ENCODE measurements at places on chromosomes 11 and 22.

- DNase-seq, result no peak
Measured at GRCh38 chr11:130202009-130202817, 42.6 kb downstream of the ST14 start.

GRCh38 chr22:50001388-50002231, 11.0 kb downstream of the IL17REL start:
- DNase-seq, result no peak

GRCh38 chr11:7593481-7593880, 79.7 kb downstream of the PPFIBP2 start:
- no peak for DNase-seq

GRCh38 chr11:839875-840617, 2.3 kb downstream of the POLR2L start:
- no peak for DNase-seq

DNA sequence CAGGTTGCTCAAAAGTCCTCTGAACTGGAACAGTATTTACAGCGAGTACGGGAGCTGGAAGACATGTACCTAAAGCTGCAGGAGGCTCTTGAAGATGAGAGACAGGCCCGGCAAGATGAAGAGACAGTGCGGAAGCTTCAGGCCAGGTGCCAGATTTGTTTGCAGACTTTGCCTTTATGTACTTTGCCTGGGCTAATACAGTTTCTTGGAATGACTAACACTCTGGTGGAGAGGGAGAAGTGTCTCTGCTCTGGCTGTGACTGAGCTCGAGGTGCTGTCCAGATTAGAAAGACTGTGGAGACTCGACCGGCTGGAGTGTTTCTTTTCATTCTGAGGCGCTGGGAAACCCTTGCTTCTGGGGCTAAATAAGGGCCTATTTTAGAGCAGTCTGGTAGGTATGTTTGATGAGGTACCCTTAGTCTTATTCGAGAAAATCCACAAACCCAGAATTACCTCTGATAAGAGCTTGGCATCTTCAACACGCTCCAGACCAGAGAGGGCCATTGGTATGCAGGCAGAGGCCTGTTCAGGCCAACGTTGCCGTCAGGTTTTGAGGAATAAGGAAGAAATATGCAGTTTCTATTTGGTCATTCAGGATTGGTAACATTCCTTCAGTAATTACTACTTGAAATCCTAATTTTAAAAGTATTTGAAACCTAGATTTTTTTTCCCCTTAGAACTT, 76.5 kb downstream of the SWAP70 start:
- DNase-seq, result no peak

GRCh38 chr11:58525037-58525614, 17.2 kb upstream of the OR5B21 start:
- DNase-seq, result no peak
